ENCODE measurements at places on chromosomes 6 and 20. TPM values are rescaled to one million over a fixed set of nuclear protein-coding genes. Genes with fewer than 3 reads are reported as not detected.

- DNase-seq: no peak
These were observed 34.6 kb upstream of the SPACA1 start for GRCh38 chr6:88013015-88013414.

The WFDC10B gene
- total RNA-seq: 0.44 TPM

The SYNGAP1 gene
- 18.1 TPM for total RNA-seq

The SLC4A11 gene
- total RNA-seq: 3.5 TPM

The SLC17A9 gene
- 18.1 TPM for total RNA-seq

The ADTRP gene
- 7.1 TPM for total RNA-seq
